ENCODE measurements at places on chromosomes 12 and 14.

DNA sequence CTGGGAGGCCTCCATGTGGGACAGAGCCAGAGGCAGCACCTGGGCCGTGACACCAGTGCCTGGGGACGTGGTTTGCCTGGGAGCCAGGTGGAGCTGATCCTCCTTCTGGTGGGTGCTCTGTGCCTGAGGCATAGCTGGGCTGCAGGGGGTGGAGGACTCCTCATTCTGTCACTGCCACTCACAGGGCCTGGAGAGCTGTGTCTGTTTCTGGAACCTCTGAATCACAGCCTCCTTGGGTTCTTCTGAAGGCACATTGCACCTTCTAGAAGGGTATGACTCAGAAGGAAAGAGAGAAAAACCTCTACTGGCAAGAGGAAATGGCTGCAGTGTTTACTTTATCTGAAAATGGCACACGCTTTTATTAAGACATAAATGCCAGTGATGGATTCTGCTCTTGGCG, 659.8 kb downstream of the VRK1 start:
- peak; percentile 36 for DNase-seq

GRCh38 chr12:116233669-116234068, 43.8 kb downstream of the MED13L start:
- DNase-seq = no peak

DNA sequence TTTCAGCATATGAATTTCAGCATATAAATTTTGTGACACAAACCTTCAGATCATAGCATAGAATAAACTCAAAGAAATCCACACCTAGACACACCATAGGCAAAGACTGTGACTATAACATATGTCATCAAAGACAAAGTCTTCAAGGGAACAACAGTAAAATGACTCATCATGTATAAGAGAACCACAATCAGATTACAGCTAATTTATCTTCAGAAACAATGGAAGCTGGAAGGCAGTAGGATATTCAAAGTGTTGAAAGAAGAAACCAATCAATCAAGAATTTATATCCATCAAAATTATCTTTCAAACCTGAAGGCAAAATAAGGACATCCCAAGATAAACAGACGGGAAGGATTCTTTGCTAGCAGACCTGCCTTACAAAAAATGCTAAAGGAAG, 29.0 kb downstream of the DLK1 start:
- DNase-seq = no peak

DNA sequence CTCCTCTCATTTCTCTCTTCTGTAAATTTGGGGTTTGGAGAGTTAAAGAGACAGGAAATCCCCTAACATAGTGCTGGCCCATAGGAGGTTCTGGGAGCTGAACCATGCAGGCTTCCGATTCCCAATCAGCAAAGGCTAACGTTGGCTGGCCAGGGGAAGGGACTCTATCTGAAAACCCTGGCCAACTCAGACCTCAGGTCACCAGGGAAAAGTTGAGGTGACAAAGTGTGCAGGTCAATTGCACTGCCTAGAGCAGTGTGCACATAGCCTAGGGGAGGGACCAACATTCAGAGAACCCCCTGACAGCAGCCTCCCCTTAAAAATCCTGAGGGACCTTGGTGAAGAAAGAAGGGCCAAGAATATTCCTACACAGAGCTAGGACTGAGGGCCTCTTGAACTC, 38.9 kb downstream of the TTC7B start:
- no peak for DNase-seq

DNA sequence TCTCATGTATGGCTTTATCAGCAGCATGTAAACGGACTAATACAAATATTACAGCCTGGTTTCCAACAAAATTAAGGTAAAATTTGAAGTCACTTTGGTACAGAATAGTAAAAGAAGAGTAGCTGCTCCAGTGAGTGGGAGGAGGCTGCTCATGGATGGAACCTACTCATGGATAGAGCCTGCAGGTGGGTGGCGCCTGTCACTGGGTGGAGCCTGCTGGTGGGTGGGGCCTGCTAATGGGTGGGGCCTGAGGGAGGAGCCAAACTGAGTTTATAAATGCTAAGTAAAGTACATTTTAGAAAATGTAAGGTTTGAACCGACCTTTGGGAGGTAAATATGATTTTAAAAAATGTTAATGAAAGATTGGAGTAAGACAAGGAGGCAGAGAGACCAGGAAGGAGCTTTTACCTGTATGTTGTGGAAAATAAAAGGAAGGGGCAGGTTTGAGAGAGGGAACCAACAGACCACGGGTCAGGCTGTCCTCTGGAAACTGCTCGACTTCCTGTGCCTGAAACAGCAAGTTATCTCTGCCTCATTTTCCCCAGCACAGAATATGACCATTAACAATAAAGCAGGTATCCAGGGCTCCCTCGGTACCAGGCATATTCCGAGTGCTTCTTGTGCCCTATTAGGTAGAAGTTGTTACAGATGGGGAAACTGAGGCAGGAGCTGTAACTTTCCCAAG, 55.9 kb upstream of the SEL1L start:
- no peak for DNase-seq

DNA sequence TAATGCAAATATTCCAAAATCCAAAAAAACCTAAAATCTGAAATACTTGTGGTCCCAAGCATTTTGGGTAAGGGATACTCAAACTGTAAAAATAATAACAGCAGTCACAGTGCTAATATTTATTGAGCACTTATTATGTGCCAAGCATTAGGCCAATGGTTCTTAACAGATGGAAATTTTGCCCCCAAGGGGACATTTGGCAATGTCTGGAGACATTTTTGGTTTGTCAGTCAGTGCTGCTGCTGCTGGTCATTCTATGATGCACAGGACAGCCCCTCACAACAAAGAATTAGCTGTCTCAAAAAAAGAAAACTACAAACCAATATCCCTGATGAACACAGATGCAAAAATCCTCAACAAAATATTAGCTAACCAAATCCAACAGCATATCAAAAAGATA, 5.8 kb downstream of the NDUFA12 start:
- no peak for DNase-seq

GRCh38 chr12:62813031-62813829, 121.7 kb downstream of the PPM1H start:
- DNase-seq = peak; percentile 6

GRCh38 chr12:82867762-82868500, 181.2 kb downstream of the TMTC2 start:
- DNase-seq = no peak

DNA sequence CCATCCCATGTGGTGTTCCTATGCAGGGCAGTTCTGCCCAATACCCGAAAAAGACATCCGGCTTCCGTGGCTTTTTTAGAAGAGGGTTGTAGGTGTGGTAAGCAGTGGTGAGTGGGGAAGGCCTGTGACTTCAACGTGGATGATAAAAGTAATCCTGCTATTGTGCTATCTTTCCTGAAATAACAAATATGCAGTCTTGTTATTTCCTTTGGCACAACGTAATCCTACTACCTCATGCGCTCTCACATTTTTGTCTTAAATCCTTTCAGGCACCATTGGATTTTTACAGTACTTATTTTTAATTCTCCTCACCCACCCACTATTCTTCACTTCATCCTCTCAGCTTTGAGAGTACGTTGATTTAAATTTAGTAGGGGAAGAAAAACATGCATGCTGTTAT, 96.8 kb downstream of the IPO8 start:
- DNase-seq = no peak

GRCh38 chr14:20934148-20934762, 21.0 kb upstream of the RNASE2 start:
- DNase-seq = no peak

DNA sequence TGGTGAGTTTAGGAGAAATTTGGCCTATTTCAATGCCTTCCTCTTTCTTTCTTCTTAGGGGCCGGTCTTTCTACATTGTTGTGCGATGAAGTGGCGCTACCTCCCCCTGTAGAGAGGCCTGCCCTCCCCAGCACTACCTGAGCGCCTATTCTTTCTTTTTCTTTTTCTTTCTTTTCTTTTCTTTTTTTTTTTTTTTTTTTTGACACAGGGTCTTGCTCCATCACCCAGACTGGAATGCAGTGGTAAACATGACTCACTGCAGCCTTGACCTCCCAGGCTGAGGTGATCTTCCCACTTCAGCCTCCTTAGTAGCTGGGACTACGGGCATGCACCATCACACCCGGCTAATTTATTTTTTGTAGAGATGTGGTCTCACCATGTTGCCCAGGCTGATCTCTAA, 136.1 kb upstream of the MAX start:
- DNase-seq = no peak

- DNase-seq = no peak
Measured at GRCh38 chr12:21500786-21501257, 613 bp downstream of the RECQL start.
